GM04504 (cell line): ENCODE measurements at places on chromosomes 5 and 9.

DNA sequence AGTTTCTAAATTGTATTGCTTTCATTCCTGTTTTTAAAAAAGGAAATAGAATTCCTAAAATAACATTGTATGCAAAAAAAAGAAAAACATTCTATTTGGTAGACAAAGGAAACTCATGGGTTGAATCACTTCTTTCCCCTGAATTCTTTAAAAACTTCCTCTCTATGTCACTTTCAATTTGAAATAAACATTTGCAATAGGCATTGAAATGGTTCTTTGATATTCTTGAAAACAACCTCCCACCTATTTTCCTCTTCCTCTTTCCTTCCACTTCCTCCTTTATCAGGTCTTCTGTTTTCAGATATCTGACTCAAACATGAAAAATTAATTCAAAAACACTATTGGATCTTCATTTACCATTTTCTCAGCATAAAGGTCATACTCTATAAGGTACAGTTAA is 442.0 kb upstream of the MEF2C start:
- DNase-seq: no peak

DNA sequence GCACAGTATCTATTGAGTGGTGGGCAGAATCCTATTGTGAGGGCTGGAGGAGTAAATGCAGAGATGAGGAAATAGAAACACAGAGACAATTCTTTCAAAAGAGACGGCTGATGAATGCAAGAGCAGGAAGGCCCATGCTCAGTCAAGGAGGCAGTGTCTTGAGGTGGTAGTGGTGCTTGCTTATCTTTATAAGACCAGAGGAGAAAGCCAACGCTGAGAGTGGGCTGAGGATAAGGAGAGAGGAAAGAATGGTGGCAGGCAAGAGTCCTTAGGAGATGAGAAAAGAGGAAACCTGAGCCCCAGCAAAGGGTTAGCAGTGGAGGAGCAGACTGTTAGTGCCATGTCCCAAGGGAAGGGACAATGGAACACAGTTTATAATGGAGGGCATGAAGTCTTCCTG is 86.0 kb downstream of the SNCAIP start:
- DNase-seq: no peak

GRCh38 chr5:141677415-141677814 is 4.6 kb downstream of the ARAP3 start:
- DNase-seq: no peak

- no peak for DNase-seq
Observed at GRCh38 chr5:39650008-39650762, 225.4 kb upstream of the DAB2 start.

DNA sequence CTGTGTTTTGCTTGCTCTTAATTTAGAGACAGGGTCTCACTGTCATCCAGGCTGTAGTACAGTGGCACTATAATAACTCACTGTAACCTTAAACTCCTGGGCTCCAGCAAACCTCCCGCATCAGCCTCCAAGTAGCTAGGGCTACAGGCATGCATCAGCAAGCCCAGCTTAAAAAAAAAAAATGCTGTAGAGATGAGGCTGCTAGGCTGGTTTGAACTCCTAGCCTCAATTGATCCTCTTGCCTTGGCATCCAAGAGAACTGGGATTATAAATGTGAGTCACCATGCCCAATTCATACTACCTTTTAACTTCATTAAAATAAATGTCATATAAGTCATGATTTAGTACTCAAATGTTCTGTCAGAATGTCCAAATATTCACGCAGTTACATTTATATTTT is 2195.7 kb upstream of the C9orf72 start:
- no peak for DNase-seq

- peak; percentile 14 for DNase-seq
Observed at GRCh38 chr9:22307013-22307711, 139.5 kb upstream of the DMRTA1 start.

GRCh38 chr5:757346-757930 is 27.1 kb downstream of the ZDHHC11B start:
- DNase-seq: no peak
